Lung (tissue), 17 donors: ENCODE measurements at places on chromosomes 12 and 14. TPM values are rescaled to one million over a fixed set of nuclear protein-coding genes. Genes with fewer than 3 reads are reported as not detected.
A peak's percentile ranks its signal among the peaks of the same experiment; 100 is the strongest.

GRCh38 chr12:4445156-4446101 is at the start of gene FGF6:
TSS of gene FGF6 (minus strand) at chr12:4445815. CDS start at chr12:4445570, 245 bp downstream.
- DNase-seq, result no peak

Gene SYNJ2BP
- 27.0 TPM for total RNA-seq

GRCh38 chr12:76633415-76633814 is 73.8 kb upstream of the OSBPL8 start:
- no peak for DNase-seq

- DNase-seq, result no peak
These were observed 128.6 kb upstream of the PLEKHG7 start for GRCh38 chr12:92574051-92574783.

Gene ANKRD33
- total RNA-seq, result 0.14 TPM

- no peak for DNase-seq
These were observed 795.2 kb downstream of the SLC16A7 start for GRCh38 chr12:60391051-60391450.

Gene TNFAIP2
- 192 TPM for total RNA-seq

- no peak for DNase-seq
These were observed 54.4 kb downstream of the AKAP6 start for GRCh38 chr14:32383364-32384009.

- DNase-seq, result peak; percentile 61
These were observed 23.4 kb upstream of the SLC35F4 start for GRCh38 chr14:57889245-57889644.

Gene TCL1B
- total RNA-seq, result not detected

Gene TCTN2
- 28.2 TPM for total RNA-seq

DNA sequence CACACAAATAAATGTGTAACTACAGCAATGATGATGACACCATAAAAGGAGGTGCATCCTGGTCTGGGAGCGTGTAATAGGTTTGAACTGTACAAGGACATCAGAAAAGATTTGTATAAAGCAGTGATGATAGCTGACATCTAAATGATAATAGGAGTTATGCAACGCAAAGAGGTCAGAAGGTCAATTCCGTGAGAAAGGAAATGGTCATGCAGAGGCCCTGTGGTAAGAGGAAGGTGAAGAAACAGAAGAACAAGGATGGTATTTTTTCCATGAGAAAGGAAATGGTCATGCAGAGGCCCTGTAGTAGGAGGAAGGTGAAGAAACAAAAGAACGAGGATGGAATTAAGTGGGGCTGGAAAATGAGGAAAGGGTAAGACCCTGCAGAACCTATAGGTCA is 106.7 kb upstream of the TMPO start:
- DNase-seq, result no peak

DNA sequence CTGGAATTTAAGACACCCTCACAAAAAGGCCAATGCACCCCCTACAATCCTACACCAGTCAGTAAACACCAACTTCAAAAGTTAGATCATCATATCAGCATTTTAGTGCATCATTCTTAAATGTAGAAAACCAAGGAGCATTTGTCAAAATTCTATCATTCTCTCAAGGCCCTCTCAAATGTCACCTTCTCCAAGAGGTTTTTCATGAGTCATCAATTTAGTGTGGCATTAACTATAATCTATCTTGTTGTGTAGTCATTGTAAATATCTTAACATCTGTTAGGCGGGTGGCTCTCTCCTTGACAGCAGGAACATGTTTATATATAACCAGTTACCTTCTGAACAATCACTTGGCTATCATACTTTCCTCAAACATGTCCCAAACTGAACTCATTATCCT is 62.1 kb upstream of the G2E3 start:
- DNase-seq, result no peak

- DNase-seq, result peak; percentile 75
These were observed 640 bp downstream of the ARMH4 start for GRCh38 chr14:58151133-58152013.

Gene IAPP
- not detected for total RNA-seq

- no peak for DNase-seq
These were observed 4.3 kb upstream of the KRT72 start for GRCh38 chr12:52605542-52605941.

- DNase-seq, result no peak
These were observed 33.3 kb upstream of the PPP1CC start for GRCh38 chr12:110775997-110776396.
